Stimulated activated CD8-positive, alpha-beta memory T cell treated with anti-CD3 and anti-CD28 coated beads, Interleukin-2, amount 100 ng/mL, for 1 hour (primary cell): ENCODE measurements at places on chromosomes 6 and 20.

DNA sequence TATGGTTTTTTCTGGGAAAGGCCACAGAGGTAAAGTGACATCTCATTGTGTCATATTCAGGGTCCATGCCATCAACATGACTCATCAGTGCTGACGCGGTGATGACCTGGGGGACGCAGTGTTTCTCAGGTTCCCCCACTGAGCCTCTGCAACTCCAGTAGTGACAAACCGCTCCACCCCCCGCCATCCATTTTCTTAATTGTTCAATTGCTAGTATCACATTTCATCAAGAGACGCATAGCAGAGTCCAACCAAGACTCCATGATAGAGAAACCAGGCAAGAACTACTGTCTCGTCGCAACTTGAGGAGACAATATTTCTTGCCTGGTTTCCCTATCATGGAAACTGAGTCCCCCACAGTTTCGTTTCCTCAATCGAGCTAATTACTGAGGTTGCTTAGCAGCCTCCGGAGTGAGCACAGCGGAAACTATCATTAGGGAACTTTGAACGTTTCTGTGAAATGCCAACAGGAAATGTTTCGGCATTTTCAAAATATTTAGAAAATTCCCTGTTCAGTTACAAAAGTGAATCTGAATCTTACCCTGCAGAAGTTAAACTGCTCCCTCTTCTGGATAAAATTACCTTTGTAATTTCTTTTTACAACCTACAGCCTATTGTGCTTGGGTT, 12.2 kb upstream of the SERPINB1 start:
- peak; percentile 54 for DNase-seq

DNA sequence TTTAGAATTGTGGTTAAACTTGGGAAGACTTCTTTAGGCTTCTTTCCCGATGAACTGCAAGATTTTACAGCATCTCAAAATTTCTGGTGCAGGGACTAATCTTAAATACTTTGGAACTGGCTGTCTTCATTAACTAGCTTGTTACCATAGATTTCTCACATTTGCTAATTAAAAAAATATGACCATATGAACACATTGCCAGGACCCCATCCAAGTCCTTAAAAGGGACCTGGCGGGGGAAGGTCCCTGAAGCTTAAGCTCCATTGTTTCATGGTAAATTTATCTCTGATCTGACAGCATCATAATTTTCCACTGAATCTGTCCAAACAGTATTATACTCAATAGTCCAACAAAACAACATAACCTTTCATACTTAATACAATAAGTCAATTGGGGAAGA, 517.8 kb upstream of the FLRT3 start:
- no peak for DNase-seq

DNA sequence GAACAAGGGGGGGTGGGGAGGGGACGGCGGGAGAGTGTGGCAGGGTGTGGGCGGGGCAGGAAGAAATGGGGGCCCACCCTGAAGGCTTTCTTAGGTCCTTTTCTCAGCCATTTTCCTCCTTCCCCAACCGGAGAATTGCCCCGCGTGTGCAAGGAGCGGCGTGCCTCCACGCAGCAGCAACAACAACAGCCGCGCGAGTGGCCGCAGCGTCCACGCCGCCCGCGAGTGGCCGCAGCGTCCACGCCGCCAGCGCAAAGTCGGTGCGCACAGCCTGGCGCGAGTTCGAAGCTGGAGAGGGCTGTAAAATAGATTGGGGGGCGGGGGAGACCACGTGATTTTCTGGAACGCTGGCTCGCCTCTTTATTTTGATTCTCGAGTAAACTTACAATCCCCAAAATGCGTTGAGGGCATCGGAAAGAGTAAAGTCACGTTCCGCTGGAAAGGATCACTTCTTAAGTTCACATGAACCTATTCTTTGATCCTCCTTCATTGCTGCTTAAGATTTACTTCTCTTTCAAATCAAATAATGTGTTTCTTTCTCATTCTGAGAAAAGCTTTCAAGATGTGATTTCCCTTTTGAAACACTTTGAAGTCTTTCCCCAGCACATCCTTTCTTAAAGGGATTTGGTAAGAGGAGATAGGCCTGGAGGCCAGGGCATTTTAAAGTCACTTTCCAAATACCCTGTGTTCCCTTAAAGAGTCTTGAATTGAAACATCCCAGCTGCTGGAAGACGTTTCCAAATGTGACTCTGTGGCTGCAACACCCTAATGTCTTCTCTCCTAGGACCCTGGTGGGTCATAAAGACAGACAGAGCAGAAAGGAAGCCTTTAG, 66.7 kb upstream of the ZNF217 start:
- DNase-seq, result no peak

GRCh38 chr6:105069821-105070445, 109.9 kb downstream of the POPDC3 start:
- DNase-seq, result no peak

DNA sequence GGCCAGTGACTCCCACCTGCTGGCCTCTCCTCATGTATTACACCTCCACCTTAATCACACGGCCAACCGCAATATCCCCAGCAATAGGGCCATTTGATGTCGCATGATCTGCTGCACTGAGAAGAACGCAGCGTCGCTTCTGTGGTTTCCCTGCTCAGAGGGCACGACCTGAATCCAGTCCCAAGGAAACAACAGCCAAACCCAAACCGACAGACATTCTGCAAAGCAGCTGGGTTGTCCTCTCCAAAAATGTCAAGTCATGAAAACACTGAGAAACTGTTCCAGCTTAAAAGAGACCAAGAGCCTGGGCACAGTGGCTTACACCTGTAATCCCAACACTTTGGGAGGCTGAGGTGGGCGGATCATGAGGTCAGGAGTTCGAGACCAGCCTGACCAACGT, 7.5 kb upstream of the BPI start:
- DNase-seq, result no peak

DNA sequence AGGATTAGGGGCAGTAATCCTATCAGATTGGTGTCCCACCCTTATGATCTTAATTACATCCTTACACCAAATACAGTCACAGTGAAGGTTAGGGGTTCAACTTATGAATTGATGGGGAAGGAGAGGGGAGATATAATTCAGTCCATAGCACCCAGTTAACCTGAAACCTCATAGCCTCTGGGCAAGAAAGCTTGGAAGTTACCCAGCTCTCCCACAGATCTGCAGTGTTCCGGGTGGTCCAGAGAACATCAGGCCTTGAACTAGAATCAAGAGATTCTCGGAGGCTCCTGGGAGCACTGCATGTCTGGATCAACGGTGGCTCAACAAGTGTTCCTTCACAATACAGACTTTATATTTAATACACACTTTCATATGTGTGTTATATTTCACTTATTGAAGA, 392.6 kb upstream of the MARCKS start:
- no peak for DNase-seq

GRCh38 chr20:63931735-63932134, 24.5 kb downstream of the UCKL1 start:
- DNase-seq, result no peak

DNA sequence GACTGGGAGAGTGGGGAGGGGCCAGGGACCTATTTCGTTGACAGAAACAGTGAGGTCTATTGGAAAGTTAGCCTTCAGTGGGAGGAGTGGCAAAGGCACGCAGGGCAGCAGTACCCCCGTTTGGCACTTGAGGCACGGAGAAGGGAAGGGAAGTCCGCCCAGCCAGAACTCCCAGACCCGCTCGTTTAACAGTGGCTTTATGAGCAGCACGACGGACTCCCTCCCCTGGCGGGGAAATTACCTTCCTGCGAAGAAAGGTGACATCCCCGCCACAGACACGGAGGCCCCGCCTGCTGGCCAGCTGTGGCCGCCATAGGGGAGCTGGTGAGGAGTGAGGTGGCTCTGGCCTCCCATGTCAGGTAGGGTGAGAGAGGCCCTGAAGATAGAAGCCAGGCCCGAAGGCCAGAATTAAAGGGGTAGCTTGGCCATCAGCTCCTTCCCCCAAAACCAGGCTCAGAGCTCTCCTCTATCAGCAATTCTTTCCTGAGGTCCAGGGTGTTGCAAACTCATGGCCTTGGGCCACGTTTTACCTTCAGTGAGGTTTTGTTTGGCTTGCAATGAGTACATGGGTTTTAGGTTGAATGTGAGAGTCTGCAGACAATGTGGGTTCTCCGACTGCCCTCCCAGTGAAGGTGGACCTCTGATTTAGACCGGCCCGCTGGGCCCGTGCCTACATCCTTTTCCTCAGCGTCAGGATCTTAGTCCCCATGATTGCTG, 123.7 kb downstream of the MRPL14 start:
- no peak for DNase-seq

GRCh38 chr6:144999127-144999526, 714.0 kb downstream of the UTRN start:
- no peak for DNase-seq

DNA sequence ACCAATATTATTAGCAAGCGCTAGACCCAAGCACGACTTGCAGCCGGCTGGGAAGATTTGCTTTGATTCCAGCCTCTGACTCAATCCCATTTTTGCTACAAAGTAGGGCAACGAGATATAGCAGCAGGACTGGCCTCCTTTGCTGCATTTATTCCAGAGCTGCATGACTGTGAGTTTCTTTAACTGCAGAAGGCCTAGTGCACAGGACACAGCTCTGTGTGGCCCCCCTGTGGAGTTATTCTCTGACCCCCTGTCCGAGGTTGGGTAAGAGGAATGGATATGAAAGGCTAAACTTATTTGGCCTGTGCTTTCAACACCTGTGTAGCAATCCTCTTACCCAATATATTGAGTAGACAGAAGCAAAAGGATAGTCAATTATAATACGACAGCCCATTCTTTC, 133.3 kb upstream of the SPTLC3 start:
- DNase-seq, result no peak

- no peak for DNase-seq
Observed at GRCh38 chr6:15499125-15499524, 163.7 kb downstream of the DTNBP1 start.

DNA sequence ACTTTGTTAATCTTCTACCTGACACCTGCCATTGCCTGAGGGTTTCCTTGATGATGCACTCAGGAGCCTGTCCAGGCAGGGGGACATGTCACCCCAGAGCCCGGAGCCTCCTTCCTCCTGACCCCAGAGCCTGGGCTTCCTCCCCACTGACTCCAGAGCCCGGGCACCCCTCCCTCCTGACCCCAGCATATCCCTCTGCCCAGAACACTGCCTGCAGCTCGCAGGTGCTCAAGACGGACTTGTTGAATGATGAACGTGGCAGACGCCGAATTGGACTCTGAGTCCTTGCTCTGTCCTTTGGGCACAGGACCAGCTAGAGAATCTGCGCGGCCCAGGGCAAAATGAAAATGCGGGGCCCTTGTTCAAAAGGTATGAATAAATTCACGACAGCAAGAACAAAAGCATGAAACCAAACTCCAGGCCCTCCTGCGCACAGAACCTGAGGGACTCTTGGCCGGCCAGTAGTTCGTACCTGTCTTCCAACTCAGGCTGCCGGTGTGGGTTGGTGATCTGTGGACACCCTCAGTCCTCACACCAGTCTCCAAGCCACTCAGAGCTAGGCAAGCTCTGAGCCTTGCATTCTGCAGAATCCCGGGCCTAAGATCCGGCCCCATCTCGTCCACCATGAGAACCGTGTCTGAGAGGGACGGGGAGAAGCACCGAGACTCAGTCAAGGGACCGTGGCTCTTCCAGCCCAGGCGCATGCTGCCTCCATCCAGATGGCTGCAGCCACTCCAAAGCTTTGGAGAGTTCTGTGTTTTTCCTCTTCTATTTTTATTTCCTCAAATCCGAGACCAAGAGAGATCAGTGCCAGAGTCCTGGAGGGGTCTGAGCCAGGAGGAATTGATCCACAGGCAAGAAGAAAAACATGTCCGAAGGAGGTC, 104.7 kb downstream of the BMP7 start:
- DNase-seq, result no peak

GRCh38 chr20:9503526-9504245, 10.7 kb upstream of the LAMP5 start:
- DNase-seq, result no peak

DNA sequence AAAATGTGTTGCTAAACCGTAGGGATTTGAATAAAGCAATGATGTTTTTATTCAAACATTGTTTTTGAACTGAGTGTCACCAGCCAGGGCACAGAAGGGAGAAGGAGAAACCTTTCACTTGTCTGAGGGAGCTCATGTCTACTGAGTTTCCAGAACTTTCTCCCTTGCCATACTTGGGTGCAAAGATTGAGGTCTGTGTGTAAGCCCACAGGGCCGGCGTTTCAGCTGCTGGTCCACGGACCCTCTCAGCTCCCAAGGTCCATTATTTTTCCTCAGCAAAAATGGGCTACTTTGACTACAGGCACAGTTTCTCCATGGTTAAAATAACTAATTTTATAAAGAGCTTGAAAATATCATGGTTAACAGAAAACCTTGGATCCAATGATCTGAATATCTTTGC, 32.6 kb downstream of the PSMG4 start:
- no peak for DNase-seq

- no peak for DNase-seq
Observed at GRCh38 chr20:16321291-16321690, 252.0 kb downstream of the KIF16B start.

- DNase-seq, result no peak
Observed at GRCh38 chr6:42084889-42085288, 34.6 kb downstream of the TAF8 start.

GRCh38 chr6:20789162-20789561, 254.9 kb downstream of the CDKAL1 start:
- no peak for DNase-seq

DNA sequence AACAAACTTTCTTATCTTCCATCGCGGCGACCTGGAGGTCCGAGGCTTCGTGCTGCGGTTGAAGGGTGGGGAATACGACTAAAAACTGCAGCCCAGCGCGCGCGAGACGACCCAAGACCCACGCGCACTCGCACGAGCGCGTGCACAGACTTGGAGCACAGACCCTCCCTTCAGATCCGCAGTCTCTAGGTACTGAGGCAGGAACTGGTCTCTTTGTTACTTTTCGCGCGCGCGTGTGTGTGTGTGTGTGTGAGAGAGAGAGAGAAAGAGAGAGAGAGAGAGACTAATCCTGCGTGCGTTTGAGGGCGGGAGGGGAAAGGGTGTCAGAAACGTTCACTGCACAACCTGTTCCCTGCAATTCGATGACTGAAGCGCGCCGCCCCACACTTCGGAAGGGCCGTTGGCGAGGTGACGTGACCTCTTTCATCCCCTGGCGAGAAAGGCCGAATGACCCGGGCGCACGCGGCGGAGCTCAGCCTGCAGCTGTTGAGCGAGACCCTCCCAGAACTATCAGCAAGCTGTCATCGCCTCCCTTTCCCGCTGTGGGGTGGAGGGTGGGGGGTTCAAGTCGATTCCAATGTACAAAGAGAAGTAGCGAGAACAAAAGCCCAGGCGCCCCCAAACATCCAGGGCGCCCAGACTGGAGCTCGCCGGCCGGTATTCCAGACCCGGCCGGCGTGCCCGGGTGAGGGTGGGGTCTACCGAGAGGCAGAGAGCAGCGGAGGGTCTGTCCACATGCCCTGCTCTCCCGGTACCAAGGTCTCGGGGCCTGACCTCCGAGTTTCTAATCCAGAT, 1.5 kb upstream of the TUBB2B start:
- DNase-seq, result no peak

DNA sequence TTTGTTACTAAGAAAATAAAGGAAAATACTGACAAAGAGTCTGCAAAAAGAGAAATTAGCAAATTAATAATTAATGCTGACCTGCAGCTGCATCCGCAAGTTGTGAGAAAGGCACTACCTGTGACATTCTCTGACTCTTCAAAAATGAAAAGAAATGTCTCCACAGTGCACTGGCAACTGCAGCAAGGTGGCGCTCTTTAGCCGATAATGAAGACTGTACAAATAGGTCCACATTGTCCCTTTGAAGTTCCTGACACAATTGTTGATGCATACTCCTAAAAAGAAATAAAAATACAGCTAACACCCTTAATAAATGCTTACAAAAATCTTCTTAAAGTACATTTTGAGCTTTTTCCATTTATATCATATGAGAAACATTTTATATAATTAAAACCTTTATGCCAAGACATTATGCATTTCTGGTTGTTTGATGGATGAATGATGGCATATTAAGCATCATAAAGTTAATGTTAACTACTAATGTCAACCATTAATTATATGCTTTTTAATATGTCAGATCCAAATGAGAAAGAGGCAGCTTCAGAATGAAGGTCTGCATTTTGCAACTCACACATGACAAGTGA, 96.5 kb downstream of the MMS22L start:
- DNase-seq, result peak; percentile 39
